ENCODE measurements at places on chromosomes 7 and 10.

- DNase-seq: no peak
These were observed 627 bp downstream of the DUSP5 start for GRCh38 chr10:110498087-110498981.

DNA sequence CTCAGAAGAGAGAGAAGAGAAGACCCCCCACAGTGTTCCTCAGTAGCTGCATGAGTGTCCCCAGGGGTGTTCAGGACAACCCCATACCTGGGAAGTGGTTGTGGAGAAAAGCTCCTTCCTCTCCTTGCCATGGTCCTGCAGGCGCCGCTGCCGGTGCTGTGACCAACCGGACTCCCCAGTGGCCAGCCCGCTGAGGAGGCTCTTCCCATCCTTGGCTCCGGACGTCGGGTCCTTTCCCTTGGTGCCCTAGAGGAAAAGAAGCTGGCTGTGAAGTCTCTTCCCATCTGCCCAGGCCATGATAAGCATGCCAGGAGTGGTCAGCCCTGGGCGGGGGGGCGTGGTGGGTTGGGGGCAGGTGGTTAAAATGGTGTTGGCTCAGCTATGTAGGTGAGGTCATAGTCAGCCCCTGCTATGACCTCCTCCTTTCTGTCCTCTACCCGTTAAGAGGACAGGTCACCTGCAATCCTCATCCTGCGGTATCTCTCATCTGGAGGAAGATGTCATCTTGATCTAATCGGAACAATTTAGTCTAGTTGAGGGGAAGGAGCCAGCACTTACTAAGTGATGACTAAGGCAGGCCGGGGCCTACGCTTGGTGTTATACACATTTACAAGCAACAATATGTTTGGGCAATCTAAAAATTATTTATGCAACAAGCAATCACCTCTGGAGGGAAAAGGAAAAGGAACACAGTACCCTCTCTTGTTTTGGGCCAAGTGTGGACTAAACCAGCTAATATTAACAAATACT is 13.2 kb downstream of the WDR91 start:
- DNase-seq: no peak

GRCh38 chr7:24728503-24729364 is 28.5 kb downstream of the GSDME start:
- no peak for DNase-seq

- DNase-seq: no peak
These were observed 180.5 kb downstream of the MAGI2 start for GRCh38 chr7:79272938-79273337.

GRCh38 chr7:149669121-149669818 is 104.1 kb downstream of the ZNF467 start:
- DNase-seq: no peak

DNA sequence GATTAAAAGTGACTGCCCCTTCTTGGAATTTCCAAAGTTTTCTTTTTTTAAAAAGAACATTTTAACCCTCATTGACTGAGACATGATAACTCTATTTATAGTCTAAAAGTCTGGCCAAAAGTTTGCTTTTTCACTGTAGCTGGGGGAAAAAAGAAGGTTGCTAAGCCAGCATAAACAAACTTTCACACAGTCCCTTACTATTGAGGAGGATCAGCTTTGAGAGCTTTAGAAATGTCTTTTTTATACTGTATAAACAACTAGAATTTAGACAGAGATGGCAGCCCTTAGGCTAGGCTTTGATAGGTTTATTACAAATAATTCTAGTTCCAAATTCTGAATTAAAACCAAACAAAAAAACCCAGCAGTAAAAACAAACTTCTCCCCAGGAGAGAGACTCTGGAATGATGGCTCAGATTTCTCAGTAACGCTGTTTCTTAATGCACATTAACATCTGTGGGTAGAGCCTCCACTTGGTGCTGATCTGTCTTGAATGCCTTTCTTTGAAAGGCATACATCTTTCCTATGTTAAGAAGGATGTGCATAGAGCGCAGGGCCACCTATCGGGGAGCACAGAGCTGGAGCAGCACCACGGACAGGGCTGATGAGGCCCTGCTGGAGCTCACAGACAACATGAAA is 100.9 kb upstream of the PDLIM1 start:
- no peak for DNase-seq

GRCh38 chr10:103197174-103197573 is 4.1 kb upstream of the NT5C2 start:
- no peak for DNase-seq

DNA sequence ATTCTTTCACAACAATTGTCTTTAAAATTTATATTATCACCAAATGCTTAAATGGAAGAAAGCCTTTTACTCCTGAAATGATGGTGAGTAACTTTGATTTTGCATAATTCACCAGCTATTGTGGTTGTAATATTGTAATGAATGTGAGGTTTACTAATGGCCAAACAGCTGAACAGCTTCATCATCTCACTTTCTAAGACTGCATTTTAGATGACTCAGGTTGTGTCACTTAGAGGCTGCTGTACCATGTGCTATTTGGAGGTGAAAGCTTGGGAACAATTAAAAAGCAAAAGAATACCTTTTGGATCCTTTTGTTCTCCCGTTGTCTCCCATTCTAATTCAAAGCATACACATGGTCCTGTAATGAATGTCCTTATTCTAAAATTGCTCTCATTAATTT is 604.0 kb upstream of the PFKP start:
- no peak for DNase-seq

- DNase-seq: no peak
These were observed 364.6 kb upstream of the TEX47 start for GRCh38 chr7:89160107-89160506.

- DNase-seq: no peak
These were observed 152.2 kb upstream of the TCF7L2 start for GRCh38 chr10:112797855-112798254.

GRCh38 chr10:58644311-58644710 is 131.6 kb downstream of the BICC1 start:
- no peak for DNase-seq

- no peak for DNase-seq
These were observed 36.9 kb upstream of the FAM20C start for GRCh38 chr7:155469-155900.

DNA sequence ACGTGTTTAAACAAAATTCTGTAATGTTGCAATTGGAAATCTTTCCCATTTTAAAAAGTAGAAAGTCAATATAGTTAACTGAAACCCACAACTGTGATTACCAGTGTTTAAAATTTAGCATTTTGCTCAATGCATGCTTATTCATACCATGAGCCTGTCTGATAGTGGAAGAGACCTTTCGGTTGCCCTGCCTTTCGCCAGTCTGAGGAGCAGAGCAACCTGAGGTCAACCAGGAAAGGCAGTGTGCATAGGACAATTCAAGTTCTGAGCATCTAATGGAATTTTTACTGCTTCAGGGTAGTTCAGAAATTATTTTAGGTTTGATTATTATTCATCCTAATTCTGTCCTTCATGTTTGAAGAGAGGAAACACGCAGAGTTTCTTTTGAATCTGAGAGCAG is 100.8 kb downstream of the CUBN start:
- no peak for DNase-seq

DNA sequence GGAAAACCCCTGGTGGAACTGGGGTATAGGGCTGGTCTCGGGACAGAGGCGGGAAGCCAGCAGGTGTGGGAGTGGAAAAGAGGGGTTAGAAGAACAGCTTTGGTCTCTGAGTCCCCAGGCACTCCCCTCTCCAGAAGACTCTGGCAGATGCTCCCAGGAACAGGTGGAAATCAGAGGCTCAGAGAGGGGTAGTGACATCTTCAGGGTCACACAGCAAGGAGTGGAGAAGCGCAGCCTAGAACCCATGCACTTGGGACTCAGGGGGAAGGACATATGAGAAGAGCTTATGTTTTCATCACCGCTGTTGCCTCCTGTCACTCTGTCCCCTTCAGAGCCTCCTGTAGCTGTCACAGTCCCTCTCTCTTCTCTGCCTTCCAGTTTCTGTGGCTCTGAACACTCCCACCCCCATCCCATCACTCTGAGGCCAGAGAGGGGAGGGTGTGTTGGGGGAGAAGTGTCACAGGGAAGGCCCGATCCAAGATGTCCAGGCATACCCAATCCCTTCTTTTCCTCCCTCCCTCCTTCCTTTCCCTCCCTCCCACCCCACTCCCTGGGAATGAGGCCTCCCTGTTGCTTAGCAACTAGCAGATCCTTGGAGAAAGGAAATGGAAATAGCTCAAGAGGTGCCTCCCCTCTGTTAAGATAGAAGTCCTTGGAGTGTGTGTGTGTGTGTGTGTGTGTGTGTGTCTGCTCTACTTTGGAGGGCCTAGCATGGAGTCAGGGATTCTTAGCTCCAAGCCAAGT is 32.0 kb downstream of the SRRM3 start:
- no peak for DNase-seq

- DNase-seq: no peak
These were observed 47.4 kb upstream of the CHST3 start for GRCh38 chr10:71916827-71917226.

- no peak for DNase-seq
These were observed 292.9 kb downstream of the PAXIP1 start for GRCh38 chr7:154709840-154710520.

DNA sequence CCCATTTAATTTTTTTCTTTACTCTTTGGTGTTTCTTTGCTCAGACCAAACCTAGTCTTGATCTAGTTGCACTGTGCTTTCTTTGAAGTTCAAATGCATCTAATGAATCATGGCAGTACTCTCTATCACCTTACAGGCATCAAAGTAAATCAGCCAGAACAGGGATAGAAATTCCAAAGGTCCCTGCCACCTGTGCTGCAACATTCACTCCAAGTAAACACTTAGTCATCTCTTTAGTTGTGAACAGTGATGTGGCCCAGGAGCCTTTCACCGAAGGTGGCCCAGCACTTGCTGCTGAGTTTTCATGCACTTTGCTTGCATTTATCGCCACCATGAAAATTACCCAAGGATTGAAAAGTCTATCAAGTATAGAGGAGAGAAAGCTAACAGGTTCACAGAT is 314.1 kb upstream of the ETV1 start:
- no peak for DNase-seq

GRCh38 chr7:22563032-22563501 is 63.1 kb upstream of the STEAP1B start:
- DNase-seq: no peak

DNA sequence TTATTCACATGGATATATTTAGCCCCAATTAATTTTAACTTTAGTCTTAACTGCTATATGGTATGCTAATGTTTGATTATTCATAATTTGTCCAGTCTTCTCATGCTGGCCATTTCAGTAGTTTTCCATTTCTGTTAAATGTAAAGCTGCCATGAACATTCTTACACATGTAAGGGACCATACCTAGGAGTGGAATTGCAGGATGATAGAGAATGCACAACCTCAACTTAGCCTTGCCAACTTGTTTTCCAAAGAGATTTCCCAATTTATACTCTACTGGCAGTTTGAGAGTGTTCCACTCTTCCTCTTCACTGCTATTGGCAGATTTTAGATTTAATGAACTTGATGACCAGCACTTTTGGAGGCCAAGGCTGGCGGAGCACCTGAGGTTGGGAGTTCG is 68.2 kb downstream of the FANK1 start:
- no peak for DNase-seq

GRCh38 chr7:91582799-91583477 is 297.6 kb downstream of the MTERF1 start:
- no peak for DNase-seq

GRCh38 chr10:127850944-127851343 is 41.8 kb downstream of the CLRN3 start:
- no peak for DNase-seq

DNA sequence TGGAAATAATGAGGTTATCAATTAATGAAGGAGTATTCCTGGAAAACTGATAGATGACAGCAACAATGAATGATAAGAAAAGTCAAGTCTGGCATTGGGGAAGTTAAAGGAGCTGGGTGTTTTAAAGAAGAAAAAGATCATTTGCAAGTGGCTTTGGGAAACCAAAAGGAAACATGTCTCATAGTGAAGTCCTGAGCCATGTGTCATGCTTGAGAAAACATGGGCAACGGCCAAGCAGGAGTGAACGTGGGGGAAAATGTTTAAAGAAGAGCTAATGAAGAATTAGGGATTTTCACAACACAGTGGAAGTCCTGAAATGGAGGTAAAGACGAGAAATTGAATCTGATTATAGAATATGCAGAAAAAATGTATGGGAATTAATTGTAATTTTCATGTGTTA is 1383.2 kb upstream of the CELF2 start:
- no peak for DNase-seq

All from cortex of kidney (tissue), 1 donor.